H4 (cell line): ENCODE measurements at places on chromosomes 7 and 10. TPM values are rescaled to one million over a fixed set of nuclear protein-coding genes. Genes with fewer than 3 reads are reported as not detected.

The GIMAP4 gene
- total RNA-seq = 0.12 TPM in 1 of 2 replicates, not detected in the other

The OR13A1 gene
- total RNA-seq = not detected in 2 replicates

The MCM7 gene
- total RNA-seq = 258 and 299 TPM in 2 replicates

The HOXA11 gene
- 0.27 and 0.52 TPM in 2 replicates for total RNA-seq

The GRM3 gene
- total RNA-seq = not detected in 2 replicates

The ZNF777 gene
- 3.8 and 6.1 TPM in 2 replicates for total RNA-seq

The SLC35B4 gene
- total RNA-seq = 23.9 and 25.8 TPM in 2 replicates
